ENCODE measurements at places on chromosomes 11 and 22.

GRCh38 chr11:46444305-46444704 is 52.7 kb upstream of the CHRM4 start:
- no peak for DNase-seq

DNA sequence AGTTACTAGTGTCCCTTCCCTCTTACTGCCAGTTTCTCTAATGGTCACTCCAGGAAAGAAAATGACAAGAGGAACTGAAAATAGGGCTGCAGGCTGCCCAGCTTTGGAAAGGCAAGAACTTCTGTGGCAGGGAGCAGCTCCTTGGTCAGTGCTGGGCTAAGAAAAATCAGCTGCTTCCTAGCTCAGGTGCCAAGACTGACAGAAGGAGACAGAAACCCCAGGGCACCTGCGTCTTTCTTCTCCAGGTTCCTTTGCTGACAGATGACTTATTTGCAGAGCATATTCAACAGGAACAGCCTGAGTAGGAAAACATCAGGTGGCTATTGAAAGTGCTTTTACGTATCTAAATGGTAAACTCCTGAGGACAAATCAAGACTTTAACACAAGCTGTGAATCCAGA is 25.4 kb downstream of the MAML2 start:
- DNase-seq: no peak

DNA sequence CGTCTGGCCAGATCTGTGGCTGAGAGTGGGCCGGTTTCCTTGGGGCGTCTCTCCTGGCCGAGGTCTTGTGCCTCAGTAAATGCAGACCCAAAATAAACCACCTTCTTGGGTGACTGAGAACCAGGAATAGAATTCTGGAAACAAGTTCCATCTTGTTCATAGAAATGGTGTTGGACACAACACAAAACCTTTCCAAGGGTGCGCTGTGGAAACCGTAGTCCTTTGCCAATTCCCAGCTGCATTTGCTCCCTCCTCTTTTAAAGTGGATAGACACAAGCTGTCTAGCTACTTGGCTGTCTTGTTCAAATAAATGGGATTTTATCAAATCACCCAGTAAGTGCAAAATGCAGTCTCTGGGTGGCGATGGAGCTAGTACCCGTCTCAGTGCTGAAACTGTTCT is 300.2 kb downstream of the SHANK2 start:
- no peak for DNase-seq

- DNase-seq: no peak
Observed at GRCh38 chr11:48050304-48050703, 69.9 kb downstream of the PTPRJ start.

- DNase-seq: no peak
Observed at GRCh38 chr22:47605886-47606285, 843.4 kb downstream of the TBC1D22A start.

All from mesothelial cell of epicardium (in vitro differentiated cells).